Right lobe of liver (tissue), 6 donors: ENCODE measurements at places on chromosomes 6 and 20. TPM values are rescaled to one million over a fixed set of nuclear protein-coding genes. Genes with fewer than 3 reads are reported as not detected.

The TMEM244 gene
- not detected for total RNA-seq

GRCh38 chr6:150535151-150535804, 64.4 kb upstream of the PLEKHG1 start:
- H3K27me3 ChIP-seq: no peaks in the 10 kb centered on the region
- H3K36me3 ChIP-seq: no peaks in the 10 kb centered on the region
- H3K27ac ChIP-seq: no peak overlapping the region
- no peak overlapping the region for H3K4me3 ChIP-seq

DNA sequence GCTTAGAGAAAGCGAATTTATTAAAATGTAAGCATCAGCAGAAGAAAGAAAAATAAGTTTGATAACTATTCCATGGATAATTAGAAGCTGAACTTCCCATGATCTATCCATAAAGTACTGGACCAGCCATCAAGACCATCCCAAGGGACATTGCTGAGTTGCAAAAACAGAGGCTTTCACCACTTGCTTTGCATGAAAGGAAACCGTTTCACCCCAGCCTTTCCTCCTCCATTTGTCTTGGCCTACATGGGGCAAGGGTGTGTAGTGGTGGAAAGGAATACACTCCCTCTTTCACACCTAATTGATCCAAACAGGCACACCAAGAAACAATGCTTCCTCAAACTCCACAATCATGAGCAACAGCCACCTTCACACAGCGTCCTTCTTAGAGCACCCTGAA, 10.4 kb downstream of the HIVEP2 start:
- no peak for DNase-seq
- H3K4me3 ChIP-seq: no peak overlapping the region
- no peak overlapping the region for H3K27ac ChIP-seq
- no peaks in the 10 kb centered on the region for H3K27me3 ChIP-seq
- no peaks in the 10 kb centered on the region for H3K36me3 ChIP-seq
- peaks cover 16% of the 10 kb centered on the region for H3K4me1 ChIP-seq

GRCh38 chr20:53677447-53678314, 84.0 kb upstream of the ZNF217 start:
- peak overlapping the region; percentile 89 for H3K27ac ChIP-seq
- peak overlapping the region; percentile 9 for H3K4me3 ChIP-seq
- no peaks in the 10 kb centered on the region for H3K27me3 ChIP-seq
- DNase-seq: peak; percentile 86

The THBD gene
- total RNA-seq: 4.0 TPM

DNA sequence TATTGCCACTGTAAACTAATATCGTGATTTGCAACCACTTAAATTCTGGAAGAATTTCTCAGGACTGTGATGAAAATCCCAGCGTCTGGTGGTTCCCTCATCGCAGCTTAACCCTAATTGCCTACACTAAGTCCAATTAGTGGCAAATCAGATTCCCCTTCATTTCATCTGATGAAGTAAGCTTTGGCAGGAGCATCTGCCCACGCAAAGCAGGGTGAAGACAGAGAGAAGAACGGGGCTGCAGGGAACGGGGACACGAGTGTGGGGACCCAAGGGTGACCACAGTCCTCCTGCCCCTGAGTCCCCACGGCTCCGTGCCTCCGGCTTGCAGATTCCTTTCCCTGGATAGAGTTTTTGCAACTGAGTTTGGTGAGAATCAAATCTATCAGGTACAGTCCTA, 159.5 kb downstream of the LY86 start:
- H3K27me3 ChIP-seq: no peaks in the 10 kb centered on the region
- H3K36me3 ChIP-seq: no peaks in the 10 kb centered on the region
- no peak overlapping the region for H3K4me3 ChIP-seq

The SEMG1 gene
- not detected for total RNA-seq

DNA sequence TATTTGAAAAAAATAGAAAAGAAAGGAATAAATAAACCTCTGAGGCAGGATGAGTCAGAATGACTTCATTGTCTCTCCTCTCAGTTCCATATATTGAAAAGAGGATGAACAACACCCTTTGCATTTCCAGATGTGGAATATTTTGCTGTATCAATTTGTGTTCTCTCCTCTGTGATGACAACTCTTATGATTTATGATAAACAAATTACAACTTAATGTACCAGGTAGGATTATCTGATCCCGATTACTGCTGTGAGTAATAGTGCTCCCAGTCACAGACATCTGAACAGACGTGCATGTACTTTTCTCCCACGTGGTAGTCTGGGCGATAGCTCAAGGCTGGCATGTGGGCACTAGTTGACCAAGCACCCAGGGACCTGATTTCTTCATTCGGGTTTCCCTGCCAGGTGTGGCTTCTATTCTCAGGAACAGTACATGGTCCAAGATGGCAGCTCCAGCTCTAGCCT, 142.1 kb upstream of the SULF2 start:
- no peaks in the 10 kb centered on the region for H3K4me1 ChIP-seq
- no peak overlapping the region for H3K4me3 ChIP-seq
- H3K36me3 ChIP-seq: no peaks in the 10 kb centered on the region
- no peak overlapping the region for H3K27ac ChIP-seq

- DNase-seq: no peak
- H3K36me3 ChIP-seq: peaks cover 5% of the 10 kb centered on the region
- no peaks in the 10 kb centered on the region for H3K4me1 ChIP-seq
- H3K27me3 ChIP-seq: no peaks in the 10 kb centered on the region
- H3K4me3 ChIP-seq: no peak overlapping the region
Measured at GRCh38 chr6:57165080-57165479, 7.0 kb upstream of the BAG2 start.

DNA sequence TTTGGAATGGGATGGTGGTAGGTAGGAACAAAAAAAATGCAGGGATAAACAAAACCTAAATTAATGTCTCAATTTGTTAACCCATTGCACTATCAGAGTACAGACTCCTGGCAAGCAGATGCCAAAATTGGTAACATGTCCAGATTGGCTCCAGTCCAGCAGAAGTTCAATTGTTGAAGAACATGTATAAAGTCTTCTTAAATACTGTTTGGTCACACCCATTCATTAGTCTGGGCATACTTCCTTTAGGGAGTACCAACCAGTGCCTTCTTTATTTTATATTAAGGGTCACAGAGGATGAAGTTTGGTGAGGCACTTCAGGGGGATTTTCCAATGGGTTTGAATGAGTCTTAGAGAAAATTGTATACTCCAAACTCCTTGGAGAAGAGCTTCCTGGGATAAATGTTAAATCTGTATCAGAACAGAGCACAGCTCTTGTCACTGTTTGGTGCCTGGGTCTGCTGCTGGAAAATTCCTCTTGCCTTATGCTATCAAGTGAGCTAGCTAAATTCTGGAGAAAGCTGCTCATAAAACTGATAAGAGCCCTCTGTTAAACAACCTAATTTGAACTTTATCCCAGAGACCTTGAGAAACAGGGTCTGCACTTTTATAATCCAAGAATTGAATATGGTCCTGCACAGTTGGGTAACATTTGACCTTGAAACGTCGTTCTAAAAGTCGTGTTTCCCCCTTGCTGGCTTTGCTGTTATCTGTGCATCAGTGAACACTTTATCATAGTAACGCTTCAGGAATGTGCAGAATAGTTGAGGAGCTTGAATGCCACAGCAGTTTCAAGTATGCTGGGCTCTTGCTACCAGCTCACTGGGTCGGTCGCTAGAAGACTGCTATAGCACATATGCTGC, 334.1 kb upstream of the CITED2 start:
- H3K4me3 ChIP-seq: no peak overlapping the region
- no peak for DNase-seq
- no peaks in the 10 kb centered on the region for H3K4me1 ChIP-seq
- H3K27ac ChIP-seq: no peak overlapping the region
- no peaks in the 10 kb centered on the region for H3K36me3 ChIP-seq
- H3K27me3 ChIP-seq: no peaks in the 10 kb centered on the region

The TAGAP gene
- total RNA-seq: 1.8 TPM

The MUC22 gene
- not detected for total RNA-seq

DNA sequence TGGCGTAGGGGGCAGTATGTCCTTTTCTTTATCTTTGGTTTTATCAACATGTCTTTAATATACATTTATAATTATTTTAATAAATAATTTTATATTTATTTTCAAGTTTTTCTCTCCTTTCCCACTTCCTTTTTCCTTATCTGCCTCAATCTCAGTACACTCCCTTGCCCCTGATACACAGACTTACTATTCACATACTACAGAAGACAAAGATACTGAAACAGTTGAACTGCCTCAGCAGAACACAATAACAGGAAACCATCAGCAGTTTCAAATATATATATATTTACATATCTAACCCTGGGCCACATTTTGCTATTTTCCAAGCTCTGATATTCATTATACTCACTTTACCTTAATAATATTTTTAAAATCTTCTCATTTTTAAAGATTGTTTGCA, 19.8 kb downstream of the IBTK start:
- H3K4me1 ChIP-seq: no peaks in the 10 kb centered on the region
- H3K27me3 ChIP-seq: no peaks in the 10 kb centered on the region
- no peak overlapping the region for H3K4me3 ChIP-seq
- peaks cover 9% of the 10 kb centered on the region for H3K36me3 ChIP-seq
- DNase-seq: no peak

The KIF13A gene
- total RNA-seq: 17.7 TPM

- no peaks in the 10 kb centered on the region for H3K27me3 ChIP-seq
- H3K27ac ChIP-seq: no peak overlapping the region
- H3K4me3 ChIP-seq: no peak overlapping the region
- DNase-seq: no peak
Measured at GRCh38 chr6:155181498-155181897, 82.3 kb upstream of the CLDN20 start.

DNA sequence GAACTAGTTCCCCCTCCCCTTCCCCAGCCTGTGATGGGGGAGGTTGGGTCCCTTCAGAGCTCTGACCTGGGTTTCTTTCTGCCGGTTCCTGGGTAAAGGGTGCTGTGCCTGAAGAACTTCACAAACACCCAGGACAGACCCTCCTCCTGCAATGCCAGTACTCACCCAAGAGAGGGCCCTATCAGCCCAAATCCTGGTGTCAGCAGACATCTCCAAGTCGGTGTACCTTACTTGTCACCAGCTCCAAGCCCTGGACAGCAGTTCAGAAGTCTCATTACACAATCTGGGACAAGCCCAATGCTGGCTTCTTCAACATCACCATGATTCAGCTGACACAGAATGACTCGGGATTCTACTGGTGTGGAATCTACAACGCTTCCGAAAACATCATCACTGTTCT, 467 bp downstream of the TREML4 start:
- no peak for DNase-seq
- no peak overlapping the region for H3K4me3 ChIP-seq
- H3K27ac ChIP-seq: no peak overlapping the region
- no peaks in the 10 kb centered on the region for H3K4me1 ChIP-seq

GRCh38 chr20:37976887-37977286, 56.4 kb downstream of the TTI1 start:
- H3K4me1 ChIP-seq: no peaks in the 10 kb centered on the region
- H3K4me3 ChIP-seq: no peak overlapping the region
- no peak for DNase-seq
- no peaks in the 10 kb centered on the region for H3K36me3 ChIP-seq

The TRIM31 gene
- 0.80 TPM for total RNA-seq

The HLA-DRA gene
- total RNA-seq: 71.7 TPM
